Activated CD4-positive, alpha-beta T cell treated with anti-CD3 and anti-CD28 coated beads for 36 hours (primary cell): ENCODE measurements at places on chromosomes 13 and 19.

GRCh38 chr19:12667731-12668302, 1.2 kb downstream of the WDR83 start:
- peak overlapping the region; percentile 100 for H3K27ac ChIP-seq
- peak overlapping the region; percentile 86 for H3K4me3 ChIP-seq
- DNase-seq = no peak
- H3K27me3 ChIP-seq = no peaks in the 10 kb centered on the region

- no peak overlapping the region for H3K4me3 ChIP-seq
- no peak overlapping the region for H3K27ac ChIP-seq
- H3K4me1 ChIP-seq = peaks cover 8% of the 10 kb centered on the region
These were observed 4.2 kb downstream of the ATP4A start for GRCh38 chr19:35559281-35559659.

- peak; percentile 41 for DNase-seq
- H3K4me1 ChIP-seq = peaks cover 2% of the 10 kb centered on the region
- H3K36me3 ChIP-seq = no peaks in the 10 kb centered on the region
- H3K27me3 ChIP-seq = peaks cover 43% of the 10 kb centered on the region
These were observed 29.8 kb upstream of the SPACA7 start for GRCh38 chr13:112346173-112346898.

DNA sequence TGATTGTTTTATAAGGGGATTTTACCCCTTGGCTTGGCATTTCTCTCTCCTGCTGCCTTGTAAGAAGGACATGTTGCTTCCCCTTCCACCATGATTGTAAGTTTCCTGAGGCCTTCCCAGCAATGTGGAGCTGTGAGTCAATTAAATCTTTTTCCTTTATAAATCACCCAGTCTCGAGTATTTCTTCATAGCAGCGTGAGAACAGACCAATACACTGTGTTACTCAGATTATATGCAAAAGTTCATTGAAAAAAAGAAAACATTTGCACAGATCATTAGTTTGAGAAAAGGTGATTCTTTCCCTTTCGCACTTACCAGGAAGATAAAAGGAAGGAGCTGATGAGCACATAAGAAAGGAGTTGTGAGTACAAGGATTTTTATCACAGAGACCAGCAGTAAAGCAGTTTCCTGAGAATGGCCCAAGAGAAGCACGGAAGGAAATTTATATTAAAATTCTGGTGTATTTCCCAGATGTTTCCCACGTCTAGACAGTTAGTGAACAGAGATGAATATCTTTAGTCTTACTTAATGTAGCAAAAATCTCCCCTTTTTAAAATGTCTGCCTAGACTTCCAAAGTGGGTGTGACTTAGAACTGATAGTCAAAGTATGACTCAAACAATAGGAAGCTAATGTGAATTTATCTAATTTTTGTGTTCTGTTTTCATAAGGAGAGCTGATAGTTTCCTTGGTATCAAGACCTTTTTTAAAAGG, 431.8 kb upstream of the SGCG start:
- H3K36me3 ChIP-seq = no peaks in the 10 kb centered on the region
- DNase-seq = no peak
- H3K4me3 ChIP-seq = no peak overlapping the region
- H3K27ac ChIP-seq = no peak overlapping the region
- H3K27me3 ChIP-seq = peaks cover 3% of the 10 kb centered on the region

- H3K27ac ChIP-seq = peak overlapping the region; percentile 43
- peaks cover 18% of the 10 kb centered on the region for H3K27me3 ChIP-seq
These were observed 3.5 kb downstream of the FFAR2 start for GRCh38 chr19:35451338-35452096.

- no peaks in the 10 kb centered on the region for H3K27me3 ChIP-seq
- H3K27ac ChIP-seq = peak overlapping the region; percentile 62
- H3K36me3 ChIP-seq = peaks cover 60% of the 10 kb centered on the region
- no peak for DNase-seq
These were observed 36.7 kb downstream of the INTS6 start for GRCh38 chr13:51416107-51416506.

DNA sequence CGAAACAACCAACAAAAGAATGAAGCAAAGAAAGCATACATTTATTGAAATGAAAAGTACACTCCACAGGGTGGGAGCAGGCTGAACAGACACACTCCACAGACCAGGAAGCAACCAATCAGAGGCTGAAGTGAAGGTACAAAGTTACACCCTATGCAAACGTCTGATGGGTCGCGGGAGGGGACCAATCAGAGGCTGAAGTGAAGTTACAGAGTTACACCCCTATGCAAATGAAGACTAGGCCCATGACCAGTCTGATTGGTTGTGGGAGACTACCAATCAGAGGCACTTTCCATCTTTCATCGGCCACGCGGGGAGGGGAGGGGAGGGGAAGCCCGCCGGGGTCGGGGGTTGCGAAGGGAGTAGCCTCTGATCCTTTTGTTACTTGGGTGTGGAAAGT, 12.4 kb upstream of the FBL start:
- H3K36me3 ChIP-seq = no peaks in the 10 kb centered on the region
- H3K27me3 ChIP-seq = peaks cover 2% of the 10 kb centered on the region
- DNase-seq = no peak
- H3K4me3 ChIP-seq = no peak overlapping the region
- H3K4me1 ChIP-seq = no peaks in the 10 kb centered on the region

DNA sequence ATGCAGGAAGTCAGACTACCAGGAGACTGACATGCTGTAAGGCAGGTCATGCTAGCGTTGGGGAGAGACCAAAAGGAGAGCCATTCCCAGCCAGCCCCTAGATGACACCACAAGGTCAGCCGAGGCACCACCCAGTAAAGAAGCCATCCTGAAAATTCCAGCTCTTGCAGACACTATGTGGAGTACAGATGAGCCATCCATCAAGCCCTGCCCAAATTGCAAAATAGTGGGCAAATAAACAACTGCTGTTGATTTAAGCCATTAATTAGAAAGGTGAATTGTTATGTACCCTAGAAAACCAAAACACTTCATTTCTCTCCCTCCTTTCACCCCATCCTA, 82.1 kb downstream of the TBC1D4 start:
- no peak overlapping the region for H3K27ac ChIP-seq
- H3K27me3 ChIP-seq = peaks cover 14% of the 10 kb centered on the region
- DNase-seq = no peak
- H3K36me3 ChIP-seq = no peaks in the 10 kb centered on the region
- no peaks in the 10 kb centered on the region for H3K4me1 ChIP-seq

GRCh38 chr19:29724746-29725145, 9.7 kb upstream of the C19orf12 start:
- no peak overlapping the region for H3K4me3 ChIP-seq
- peaks cover 4% of the 10 kb centered on the region for H3K27me3 ChIP-seq
- no peak for DNase-seq
- no peak overlapping the region for H3K27ac ChIP-seq

DNA sequence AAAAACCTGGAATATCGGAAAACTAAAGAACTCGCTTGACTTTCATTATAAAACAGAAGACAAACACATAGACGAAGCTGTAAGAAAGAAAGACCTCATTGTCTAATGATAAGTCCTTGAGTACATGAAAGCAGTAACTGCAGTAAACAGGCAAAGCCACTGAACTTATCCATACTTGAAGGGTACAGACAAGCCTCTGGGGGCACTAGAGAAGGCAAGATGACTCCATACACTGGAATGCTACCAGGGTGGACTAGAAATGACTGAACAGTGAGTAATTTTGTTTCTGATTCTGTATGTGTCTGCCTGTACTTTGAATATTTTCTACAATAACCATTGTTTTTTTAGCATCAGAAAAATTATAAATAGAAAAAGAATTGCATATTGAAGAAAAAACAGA, 507.9 kb downstream of the UQCRFS1 start:
- no peaks in the 10 kb centered on the region for H3K27me3 ChIP-seq
- no peak overlapping the region for H3K4me3 ChIP-seq
- H3K36me3 ChIP-seq = no peaks in the 10 kb centered on the region
- no peaks in the 10 kb centered on the region for H3K4me1 ChIP-seq
- no peak for DNase-seq

DNA sequence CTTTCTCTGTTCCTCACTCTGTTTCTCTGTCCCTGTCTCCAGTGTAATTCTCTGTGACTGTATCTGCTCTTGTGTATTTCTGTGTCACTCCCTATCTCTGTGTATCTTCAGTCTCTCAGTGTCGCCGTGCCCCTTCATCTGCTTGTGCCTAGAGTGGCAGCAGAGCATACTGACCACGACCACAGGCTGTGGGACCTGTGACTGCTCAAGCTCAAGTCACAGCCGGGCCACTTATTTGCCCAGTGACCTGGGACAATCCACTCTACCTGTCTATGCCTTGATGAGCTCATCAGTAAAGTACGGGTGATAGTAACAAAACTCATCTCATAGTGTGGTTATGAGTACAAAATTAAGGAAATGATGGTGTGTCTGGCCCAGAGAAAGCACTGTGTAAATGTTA, 8.7 kb downstream of the TMEM147 start:
- no peak for DNase-seq
- H3K27me3 ChIP-seq = peaks cover 10% of the 10 kb centered on the region
- peaks cover 11% of the 10 kb centered on the region for H3K4me1 ChIP-seq
- no peak overlapping the region for H3K27ac ChIP-seq
- peaks cover 10% of the 10 kb centered on the region for H3K36me3 ChIP-seq

GRCh38 chr19:58559275-58560006, 1.0 kb upstream of the UBE2M start:
- H3K4me3 ChIP-seq = peak overlapping the region; percentile 92
- H3K27ac ChIP-seq = peak overlapping the region; percentile 100
- no peaks in the 10 kb centered on the region for H3K27me3 ChIP-seq
- peaks cover 38% of the 10 kb centered on the region for H3K36me3 ChIP-seq
- peak; percentile 90 for DNase-seq

DNA sequence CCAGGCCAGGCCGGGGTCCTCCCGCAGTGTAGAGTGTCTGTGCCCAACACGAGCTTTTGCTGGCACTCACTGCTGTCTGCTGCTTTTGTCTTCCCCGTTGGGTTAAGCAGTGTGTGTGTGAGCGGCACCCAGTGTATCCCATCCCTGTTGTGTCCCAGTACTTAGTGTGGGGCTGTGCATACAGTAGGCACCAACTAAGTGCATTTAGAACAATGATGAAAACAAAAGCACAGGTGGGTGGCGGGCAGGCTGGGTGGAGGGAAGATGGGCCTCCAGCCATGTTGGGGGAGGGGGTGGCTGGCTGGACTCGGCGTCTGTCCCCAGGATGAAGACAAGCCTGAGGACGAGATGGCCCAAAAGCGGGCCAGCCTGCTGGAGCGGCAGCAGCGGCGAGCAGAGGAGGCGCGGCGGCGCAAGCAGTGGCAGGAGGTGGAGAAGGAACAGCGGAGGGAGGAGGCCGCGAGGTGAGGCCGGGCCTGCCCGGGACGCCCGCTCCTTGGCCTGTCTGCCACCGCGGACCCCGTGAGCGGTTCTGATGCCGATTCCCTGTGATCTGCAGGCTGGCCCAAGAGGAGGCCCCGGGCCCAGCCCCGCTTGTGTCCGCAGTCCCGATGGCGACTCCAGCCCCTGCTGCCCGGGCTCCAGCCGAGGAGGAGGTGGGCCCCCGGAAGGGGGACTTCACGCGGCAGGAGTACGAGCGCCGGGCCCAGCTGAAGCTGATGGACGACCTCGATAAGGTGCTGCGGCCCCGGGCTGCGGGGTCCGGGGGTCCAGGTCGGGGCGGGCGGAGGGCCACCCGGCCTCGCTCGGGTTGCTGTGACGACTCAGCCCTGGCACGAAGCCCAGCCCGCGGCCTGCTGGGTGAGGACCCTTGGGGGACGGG, 14.2 kb downstream of the XAB2 start:
- H3K4me3 ChIP-seq = no peak overlapping the region
- DNase-seq = no peak
- peaks cover 12% of the 10 kb centered on the region for H3K36me3 ChIP-seq
- H3K4me1 ChIP-seq = no peaks in the 10 kb centered on the region
- H3K27ac ChIP-seq = no peak overlapping the region
- H3K27me3 ChIP-seq = no peaks in the 10 kb centered on the region

GRCh38 chr19:55106591-55106990, 10.8 kb downstream of the PPP1R12C start:
- H3K4me3 ChIP-seq = no peak overlapping the region
- H3K27me3 ChIP-seq = no peaks in the 10 kb centered on the region
- H3K27ac ChIP-seq = no peak overlapping the region
- DNase-seq = no peak
- peaks cover 3% of the 10 kb centered on the region for H3K4me1 ChIP-seq

DNA sequence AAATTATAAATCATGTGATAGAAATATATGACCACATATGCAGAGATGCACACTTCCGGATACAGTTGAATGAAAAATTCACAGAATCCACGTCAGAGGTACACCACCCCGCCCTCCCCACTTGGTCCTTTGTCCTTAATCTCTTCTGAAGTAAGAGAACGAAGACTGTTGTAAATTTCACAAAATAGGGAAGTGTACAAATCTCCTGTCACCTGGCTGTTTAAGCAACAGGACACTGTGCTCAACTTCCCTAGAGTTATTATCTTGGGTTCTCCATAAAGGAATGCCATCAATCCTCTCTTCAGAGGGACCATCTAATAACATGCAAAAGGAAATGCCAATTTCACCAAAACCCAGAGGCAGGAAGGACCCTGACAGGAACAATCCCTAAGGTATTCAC, 10.5 kb upstream of the CEACAM6 start:
- DNase-seq = no peak
- peaks cover 19% of the 10 kb centered on the region for H3K4me1 ChIP-seq
- peaks cover 57% of the 10 kb centered on the region for H3K27me3 ChIP-seq
- H3K27ac ChIP-seq = no peak overlapping the region
- no peaks in the 10 kb centered on the region for H3K36me3 ChIP-seq

DNA sequence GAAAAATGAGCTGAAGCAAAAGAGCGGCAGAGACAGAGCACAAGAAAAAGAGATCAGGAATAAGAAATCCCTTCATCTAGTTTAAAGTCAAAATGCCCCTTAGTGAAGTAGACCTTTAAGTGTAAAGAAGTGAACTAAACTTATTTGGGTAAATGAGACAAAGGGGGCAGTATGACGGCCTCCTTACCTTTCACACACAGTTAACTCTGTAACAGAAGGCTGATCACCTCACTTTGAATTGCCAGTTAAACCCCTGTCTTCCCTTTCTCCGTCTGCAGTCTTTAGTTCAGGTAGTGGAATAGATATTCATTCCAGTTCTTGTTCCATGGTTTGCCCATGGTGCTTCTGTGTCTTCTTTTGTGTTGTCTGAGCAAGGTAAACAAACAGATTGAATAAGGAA, 1029.8 kb downstream of the DIAPH3 start:
- DNase-seq = no peak
- H3K27ac ChIP-seq = no peak overlapping the region
- H3K4me3 ChIP-seq = no peak overlapping the region
- H3K36me3 ChIP-seq = no peaks in the 10 kb centered on the region
